NAMALWA (cell line): ENCODE measurements at places on chromosomes 2 and 18.

DNA sequence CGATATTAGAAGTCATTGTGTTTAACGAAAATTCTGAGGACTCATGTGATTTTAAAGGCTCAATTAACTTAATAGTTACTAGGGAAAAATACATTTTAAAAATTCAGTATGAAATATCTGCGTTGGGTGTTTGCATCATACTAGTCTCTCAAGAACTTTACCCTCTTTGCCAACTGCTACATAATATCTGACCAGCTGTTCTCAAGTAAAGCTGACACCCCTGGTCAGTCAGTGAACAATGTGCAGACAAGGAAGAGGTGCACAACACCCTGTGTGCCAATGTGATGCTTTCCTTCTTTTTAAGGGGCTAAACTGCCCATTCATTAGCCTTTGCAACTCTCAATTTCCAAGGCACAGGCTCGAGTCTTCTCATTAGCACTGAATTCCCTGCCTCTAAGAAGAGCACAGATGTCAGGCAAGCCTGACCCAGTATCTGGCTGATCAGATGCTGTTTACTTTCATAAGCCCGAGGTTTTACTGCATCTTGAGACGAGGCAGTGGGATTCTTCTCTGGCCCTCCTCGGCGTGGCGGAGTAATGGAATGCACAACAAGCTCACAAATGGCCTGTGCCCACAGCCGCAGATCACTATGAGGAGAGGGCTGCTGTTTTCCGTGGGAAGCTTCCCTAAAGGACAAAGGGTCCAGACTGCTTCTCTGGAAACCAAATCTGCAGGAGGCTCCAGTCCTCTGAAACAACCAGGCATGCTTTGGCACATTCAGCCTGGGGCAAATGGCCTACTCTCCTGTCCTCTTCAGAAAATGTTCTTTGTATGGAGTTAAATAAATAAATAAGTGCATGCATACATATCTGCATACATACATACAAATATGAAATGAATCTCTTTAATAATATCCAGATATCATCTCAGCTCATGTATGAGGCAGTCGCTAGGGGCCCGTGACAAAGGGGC, 240.3 kb downstream of the ZNF521 start:
- no peak for DNase-seq

DNA sequence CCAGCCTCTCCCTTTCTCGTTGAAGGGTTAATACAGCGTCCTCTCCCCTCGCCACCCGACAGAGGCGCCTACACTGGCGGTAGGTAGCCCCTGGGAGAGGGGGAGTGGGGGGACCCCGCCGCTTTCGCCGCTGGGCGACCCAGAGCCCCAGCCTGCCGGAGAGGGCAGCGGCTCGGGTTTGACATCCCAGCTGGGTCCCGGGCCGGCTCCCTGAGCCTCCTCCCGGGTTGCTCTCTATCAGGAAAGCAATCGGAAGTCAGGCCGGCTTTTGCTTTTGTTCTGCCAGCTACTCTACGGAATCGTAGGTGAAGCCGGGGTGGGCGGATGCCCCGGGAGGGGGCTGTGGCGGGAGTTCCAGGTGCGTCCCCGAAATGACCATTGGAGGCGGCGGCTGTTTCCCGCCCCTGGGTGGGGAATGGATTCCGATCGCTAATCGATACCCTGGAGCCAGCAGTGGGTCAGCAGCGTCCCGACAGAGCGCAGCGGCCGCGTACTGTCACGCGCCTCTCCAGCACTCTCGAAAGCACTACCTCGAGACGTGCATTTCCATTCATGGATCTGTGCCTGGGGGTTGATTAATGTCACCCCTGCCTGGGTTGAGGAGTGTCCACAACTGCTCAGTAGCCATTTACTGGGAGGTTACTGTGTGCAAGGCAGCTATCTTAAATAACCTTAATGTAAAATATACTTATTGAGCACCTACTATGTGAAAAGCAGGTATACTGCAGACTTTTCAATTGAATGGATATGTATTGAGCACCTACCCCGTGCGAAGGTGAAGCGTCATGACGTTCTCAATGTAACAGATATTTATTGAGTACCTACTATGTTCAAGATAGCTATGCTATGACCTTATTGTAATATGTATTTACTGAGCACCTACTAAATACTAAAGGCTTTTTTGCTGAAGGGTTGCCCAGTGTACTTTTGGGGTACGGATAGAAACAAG, 1.1 kb downstream of the MAPK4 start:
- no peak for DNase-seq

DNA sequence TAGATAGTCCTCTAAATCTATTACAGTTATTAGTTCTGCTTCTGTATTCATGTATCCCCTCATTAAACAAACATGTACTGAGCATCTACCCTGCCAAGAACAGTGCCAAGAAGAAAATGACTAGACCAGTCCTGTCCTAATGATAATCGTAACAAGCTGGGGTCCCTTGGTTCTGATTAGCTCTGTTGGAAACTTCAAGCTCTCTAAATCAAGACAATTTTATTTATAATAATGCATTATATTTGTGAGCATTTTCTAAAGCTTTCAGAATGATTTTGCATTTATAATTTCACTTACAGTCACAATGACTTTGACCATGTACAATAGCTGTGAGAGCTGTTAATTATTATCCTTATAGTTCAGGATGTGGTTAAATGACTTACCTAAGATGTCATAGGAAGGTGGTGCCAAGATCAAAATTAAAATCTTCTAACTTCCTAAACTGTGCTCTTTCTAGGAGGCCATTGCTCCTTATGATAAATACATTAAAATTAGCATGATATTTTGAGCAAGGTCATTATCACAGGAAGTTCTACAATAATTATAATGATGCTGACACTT, 336.5 kb upstream of the SLC39A10 start:
- DNase-seq: no peak

- no peak for DNase-seq
These were observed 57.2 kb downstream of the INPP4A start for GRCh38 chr2:98501876-98502275.

GRCh38 chr2:31101701-31102100, 36.5 kb downstream of the GALNT14 start:
- no peak for DNase-seq

- no peak for DNase-seq
These were observed 253.3 kb downstream of the EXOC6B start for GRCh38 chr2:72572501-72572900.

GRCh38 chr2:37402636-37403035, 58.2 kb downstream of the QPCT start:
- DNase-seq: no peak

- no peak for DNase-seq
These were observed 75.5 kb downstream of the NPAS2 start for GRCh38 chr2:100895402-100895801.

DNA sequence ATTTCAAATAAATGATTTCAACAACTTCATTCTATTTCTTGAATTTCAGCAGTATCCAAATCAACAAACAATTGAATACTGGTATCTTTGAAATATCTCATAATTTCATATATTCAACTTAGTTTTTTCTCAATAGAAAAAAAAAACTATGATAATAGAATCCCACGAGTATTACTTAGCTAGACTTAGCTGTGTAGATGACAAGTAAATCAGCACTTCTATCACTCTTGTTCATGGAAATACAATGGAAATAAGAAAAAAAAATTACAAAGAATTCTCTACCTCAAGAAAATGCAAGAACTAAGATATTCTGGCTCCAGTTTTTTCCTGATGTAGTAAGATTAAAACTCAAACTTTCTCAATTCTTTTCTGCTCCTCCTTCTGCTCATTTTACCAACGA, 256.2 kb upstream of the KYNU start:
- DNase-seq: no peak

GRCh38 chr2:131044075-131044756, 49.0 kb downstream of the FAM168B start:
- DNase-seq: no peak

DNA sequence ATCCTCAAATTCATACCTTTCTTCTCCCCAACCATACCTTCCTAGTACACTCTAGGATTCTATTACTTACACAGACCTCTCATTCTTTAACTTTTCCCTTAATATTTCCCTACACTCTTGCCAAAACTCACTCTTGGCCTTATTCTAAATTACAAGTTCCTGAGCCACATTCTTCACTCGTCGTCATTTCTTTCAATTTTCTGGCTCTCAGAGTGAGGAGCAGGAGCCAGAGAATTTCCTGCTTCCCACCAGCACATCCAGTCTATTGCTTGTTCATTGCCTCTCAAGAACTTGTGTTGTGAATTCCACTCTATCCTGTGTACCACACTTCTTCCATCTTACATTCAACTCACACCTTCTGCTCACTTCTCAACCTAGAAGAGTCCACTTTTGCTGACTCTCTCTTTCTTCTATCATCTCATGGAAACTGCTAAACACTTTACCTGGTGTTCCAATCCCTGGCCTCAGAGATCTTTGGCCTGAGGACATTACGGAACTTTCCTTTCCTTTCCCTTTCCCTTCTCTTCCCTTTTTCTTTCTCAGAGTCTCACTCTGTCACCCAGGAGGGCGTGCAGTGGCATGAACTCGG, 171.6 kb downstream of the PLCL1 start:
- DNase-seq: no peak

DNA sequence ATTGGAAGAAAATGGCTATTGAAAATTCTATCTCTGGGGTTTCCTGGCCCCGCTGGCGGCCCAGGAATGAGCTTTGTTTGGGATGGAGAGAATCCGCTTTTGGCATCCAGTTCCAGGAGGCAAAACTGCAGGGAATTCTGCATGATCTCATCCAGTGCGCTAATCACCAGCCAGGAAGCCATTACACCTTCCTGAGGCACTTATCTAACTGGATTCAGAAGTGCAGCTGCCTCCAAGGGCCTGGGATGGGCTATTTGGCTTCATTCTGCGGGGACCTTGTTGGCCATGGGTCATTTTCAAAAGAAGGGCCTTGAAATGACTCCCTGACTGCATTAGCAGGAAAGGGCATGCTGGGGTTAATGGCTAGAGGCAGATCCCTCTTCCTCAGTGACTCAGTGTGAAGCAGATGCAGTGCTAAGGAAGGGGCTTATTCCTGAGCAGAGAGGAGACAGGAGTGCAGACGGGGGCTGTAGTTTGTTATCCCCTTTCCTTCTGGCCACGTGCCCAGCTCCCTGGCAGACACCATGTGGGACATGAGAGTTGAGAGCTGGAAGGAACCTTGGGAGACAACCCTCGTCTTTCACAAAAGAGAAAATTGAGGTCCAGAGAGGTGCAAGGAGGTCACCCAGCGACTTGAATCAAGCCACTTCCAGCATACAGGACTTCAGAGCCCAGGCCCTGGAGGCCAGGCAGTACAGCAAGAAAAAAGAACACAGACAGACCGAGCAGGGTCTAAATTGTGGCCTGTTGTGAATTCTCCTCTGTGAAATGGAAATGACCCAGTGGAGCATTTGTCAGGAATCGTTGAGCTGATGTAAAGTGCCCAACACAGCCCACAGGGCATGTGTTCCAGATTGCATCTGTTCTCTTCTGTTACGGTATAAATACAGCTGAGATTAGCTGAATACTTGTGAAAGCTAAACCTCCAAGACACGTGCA, 161.8 kb downstream of the PRKCE start:
- no peak for DNase-seq
